ENCODE measurements at places on chromosomes 2 and 18.

GRCh38 chr2:100940240-100940639 lies 61.8 kb upstream of the RPL31 start:
- DNase-seq: peak; percentile 39

DNA sequence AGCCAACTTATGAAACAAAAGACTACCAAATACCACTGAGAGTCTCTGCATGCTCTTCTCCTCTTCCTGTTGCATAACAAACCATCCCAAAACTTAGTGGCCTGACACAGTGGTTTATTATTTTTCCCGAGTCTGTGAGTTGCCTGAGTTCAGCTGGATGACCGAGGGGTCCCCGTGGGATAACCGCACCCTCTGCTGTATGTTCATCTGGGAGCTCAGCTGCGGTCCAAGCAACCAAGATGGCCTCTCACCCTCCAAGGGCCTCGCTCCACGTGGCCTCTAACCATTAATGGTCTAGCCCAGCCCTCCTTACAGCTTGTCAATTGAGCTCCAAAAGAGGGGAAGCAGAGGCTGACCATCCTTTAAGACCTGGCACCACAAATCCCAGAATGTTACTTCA lies 17.1 kb downstream of the ITM2C start:
- DNase-seq: no peak

- peak; percentile 85 for DNase-seq
These were observed 92.7 kb upstream of the PARD3B start for GRCh38 chr2:204452464-204453023.

DNA sequence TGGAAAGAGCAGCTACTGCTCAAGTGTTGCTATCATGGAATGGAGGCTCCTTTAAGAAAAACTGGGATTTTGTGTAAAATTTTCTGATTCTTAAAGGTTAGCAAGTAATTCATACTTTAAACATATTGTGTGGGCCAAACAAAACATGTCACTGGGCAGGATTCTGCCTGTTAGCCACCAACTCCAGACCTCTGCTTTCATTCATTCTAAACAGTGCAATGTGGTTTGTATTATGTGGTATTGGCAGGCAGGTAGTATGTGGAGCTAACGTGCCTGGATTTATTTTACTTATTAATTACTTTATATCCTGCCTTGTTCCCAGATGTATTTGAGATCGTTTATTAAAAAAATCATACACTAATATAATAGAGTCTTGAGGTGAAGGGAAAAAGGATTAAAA lies 1521.3 kb upstream of the ACVR2A start:
- peak; percentile 47 for DNase-seq

- no peak for DNase-seq
These were observed 53.9 kb downstream of the SPATS2L start for GRCh38 chr2:200360364-200360763.

GRCh38 chr2:148939271-148939670 lies 64.2 kb downstream of the KIF5C start:
- no peak for DNase-seq

GRCh38 chr2:23549051-23549450 lies 164.1 kb downstream of the KLHL29 start:
- no peak for DNase-seq

GRCh38 chr2:59779571-59779970 lies 773.9 kb downstream of the BCL11A start:
- no peak for DNase-seq

DNA sequence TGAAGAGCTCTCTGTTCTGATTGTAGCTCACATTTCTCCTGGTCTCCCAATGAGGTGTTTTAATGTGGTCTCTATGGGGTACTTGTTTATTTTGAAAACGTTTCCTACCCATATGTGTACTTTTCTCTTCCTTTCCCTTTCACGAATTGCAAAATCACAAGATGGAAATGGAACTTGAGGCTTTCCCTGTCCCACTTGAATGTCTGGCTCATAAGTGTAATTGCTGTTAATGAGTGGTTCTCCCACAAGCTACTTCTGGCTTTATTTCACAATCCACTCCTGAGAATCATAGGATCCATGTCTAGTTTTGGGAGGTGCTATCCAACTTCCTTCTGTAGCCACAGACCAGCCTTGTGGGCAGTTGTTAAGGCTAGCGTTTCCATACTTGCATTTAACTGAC lies 81.1 kb upstream of the CAVIN2 start:
- no peak for DNase-seq

- no peak for DNase-seq
These were observed 75.0 kb downstream of the KCNG2 start for GRCh38 chr18:79872527-79873444.

GRCh38 chr2:19848029-19848750 lies 53.6 kb downstream of the TTC32 start:
- no peak for DNase-seq

- no peak for DNase-seq
These were observed 28.3 kb downstream of the DRC1 start for GRCh38 chr2:26429779-26430578.

DNA sequence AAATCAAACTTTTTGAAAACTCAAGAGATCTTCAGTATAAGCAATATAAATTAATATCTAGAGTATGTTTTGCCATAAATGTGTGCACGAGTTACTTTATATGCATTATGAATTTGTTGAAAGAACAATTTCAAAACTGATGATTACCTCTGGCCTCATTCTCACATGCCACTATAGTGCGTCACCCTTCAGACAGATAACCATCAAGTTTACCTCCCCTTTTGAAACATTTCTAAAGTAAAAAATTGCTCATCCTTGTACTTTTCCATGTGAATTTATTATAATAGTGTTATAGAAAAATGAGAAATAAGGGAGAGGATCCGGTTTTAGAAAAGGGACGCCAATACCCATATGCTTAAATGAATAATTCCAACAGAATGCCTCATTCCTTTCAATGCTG lies 38.3 kb downstream of the ZEB2 start:
- DNase-seq: no peak

DNA sequence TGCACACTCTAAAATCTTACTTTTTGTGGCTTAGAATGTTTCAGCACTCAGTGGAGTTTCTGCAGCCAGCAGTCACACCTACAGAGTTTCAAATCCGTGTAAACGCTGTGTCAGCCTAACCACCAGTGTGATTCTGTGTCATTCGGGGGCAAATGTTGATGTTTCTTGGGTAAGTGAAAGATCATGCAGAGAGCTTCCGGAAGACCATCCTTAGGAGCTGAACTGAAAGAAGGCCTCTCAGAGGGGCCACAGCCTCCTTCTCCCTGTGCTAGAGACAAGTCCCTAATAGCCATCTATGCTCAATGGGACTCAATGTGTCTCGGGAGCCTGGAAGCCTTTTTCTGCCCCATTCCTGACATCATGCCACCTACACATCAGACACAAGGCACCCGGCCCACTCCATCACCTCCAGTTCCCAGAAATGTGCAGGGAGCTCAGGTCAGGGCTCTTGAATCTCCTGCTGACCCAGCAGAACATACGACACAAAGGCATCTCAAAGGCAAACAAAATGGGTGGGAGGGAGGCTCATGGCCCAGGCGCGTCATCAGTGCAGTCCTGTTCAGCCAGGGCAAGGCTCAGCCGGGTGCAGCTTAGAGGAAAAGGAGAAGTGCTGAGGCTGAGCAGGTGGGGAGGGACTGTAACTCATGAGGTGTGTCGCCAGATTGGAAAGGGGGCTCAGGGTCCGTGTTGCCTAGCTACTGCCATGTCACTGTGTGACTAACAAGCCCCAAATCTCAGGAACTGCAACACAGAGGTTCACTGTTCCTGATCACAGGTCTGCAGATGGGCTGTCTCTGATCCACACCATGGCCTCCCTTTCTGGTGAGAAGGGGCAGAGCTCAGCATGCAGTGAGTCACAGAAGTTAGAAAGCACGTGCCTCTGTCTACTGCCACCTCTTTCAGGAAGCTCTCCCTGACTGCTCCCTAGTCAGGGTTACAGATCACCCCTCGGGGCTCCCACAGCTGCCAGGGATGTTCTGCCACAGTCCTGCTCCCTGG lies 82.0 kb downstream of the SMAD7 start:
- DNase-seq: no peak

DNA sequence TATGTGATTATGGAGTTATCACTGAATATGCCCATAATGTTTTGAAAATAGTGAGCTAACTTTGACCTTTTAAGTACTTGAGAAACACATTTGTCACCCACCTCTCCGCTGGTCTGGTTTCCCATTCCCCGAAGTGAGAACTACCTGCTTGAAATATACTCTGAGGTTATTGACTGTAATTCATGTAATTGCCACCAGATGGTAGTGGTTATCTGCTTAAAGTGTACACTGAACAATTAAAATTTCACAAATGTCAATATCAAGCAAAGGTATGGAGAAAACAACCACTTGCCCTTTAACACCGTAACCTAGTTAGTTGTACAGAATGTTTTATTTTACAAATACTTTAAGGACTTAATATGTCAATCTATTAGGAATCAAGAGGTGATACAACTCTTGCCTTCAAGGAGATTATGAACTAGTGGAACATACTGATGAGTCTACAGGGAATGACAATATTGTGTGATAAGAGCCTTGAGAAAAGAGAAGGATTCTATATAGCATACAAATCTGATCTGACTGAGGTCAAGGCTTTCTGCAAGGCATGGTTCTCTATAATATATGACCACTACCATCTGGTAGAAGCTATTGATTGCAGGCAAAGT lies 316.8 kb upstream of the KCNH7 start:
- peak; percentile 49 for DNase-seq

- DNase-seq: no peak
These were observed 56.6 kb upstream of the ALPP start for GRCh38 chr2:232321817-232322559.

DNA sequence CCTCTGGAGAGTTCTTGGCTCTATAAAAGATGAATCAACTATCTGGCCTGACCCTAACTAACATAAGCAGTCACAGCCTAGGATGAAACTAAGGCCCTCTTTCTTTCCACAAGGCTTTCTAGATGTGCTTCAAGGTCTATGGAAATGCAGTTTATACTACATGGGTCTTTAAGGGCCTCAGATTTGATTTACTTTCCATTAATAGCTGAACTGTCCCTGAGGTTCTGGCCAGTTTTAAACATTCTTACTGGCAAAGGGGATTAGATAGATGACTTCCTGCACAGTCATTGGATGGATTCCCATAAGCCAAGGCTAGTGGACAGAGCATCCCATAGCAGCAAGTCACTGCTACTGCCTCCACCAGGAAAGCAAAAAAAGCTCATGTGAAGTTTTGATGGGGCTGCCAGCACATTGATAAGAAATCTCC lies 38.1 kb upstream of the LCLAT1 start:
- peak; percentile 83 for DNase-seq

DNA sequence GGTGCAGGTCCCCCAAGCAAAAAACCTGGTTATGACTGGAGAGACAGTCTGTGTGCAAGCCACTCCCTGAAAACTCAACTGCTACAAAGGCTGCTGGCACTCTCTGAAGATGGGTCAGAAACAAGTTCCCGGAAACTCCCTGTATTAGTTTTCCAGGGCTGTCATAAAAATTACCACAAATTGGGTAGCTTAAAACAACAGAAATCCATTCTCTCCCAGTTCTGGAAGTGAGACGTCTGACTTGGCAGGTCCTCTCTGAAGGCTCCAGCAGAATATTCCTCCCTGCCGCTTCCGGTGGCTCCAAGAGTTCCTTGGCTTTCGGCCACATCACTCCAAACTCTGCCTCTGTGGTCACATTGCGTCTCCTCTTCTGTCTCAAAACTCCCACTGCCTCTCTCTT lies 30.1 kb upstream of the SERPINE2 start:
- DNase-seq: peak; percentile 78

GRCh38 chr18:68916734-68917133 lies 118.9 kb downstream of the CCDC102B start:
- no peak for DNase-seq

DNA sequence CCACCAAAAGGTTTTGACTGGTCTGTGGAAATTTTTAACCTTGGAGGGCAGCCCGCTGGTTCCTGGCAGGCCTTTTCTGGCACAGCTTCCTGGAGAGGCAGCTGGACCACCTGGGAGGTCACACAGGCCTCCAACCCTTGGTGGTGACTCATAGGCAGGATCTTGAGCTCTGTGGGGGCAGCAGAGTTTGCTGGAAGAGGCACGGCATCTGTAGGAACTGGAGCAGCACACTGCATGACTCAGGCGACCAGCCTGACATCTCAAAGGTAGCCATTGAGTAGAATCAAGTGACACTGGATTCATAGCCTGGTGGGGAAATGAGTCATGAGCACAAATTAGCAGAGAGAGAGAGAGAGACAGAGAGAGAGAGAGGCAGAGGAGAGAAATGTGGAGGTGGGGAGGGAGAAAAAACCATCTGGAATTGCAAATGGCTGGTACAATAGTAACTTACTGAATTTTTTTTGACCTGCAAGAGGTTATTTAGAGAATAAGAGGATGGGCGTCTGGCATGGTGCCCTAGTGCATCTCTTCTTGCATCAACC lies 57.4 kb downstream of the TRPM8 start:
- peak; percentile 91 for DNase-seq

DNA sequence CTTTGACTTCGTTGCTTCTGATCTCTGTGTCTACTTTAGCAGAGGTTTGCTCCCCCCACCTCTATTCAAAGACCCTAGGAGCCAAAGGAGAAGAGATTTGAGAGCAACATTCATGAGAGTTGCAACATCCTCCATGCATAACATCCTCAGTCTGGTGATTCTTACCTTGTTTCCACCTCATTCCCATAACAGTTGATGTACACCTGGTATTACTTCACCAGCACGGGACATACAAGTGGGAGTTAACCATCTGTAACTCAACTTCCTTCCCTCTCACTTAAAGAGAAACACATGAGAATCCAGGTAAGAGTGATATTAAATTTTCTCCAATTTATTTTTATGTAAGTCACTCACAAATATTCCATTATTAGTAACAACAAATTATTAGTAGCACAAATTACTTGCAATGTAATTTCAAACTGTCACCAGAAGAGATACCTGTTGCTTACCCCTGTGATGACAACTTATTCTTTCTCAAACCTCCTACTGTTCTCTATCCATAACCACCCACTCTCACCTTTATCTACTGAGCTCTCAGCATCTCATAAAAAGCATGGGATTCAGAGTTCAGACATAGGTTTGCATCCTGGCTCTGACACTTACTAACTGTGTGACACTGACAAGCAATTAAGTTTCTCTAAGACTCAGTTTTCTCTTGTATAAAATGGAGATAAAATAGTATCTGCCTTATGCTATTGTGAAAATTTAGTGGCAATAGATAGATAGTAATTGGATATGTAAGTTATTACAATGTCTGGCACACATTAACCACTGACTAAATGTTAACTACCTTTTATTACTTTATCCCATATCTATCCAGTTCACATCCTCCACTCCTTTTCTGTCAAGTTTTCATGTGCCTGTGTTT lies 184.6 kb upstream of the SRD5A2 start:
- no peak for DNase-seq

DNA sequence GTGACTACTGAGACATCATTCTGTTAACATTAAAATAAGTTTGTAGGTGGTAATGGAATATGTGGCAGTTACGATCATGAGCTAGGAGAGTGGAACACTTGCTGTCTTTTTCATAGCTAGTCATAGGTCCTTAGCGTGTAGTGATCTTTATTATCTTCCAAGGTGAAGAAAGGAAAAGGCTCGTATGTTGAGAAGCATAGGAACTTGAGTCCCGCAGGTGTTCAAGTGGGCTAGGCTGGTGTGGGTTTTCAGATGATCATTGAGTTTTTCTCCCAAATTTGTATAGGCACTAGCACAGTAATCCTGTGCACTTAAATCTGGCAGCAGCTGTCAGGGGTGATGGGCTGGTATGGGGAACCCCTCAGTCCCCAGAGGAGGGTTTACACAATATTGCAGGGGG lies 10.9 kb downstream of the SLC20A1 start:
- DNase-seq: no peak

Data from fibroblast of the aortic adventitia (primary cell).